ENCODE measurements at places on chromosomes 6 and 20.
A peak's percentile ranks its signal among the peaks of the same experiment; 100 is the strongest.

GRCh38 chr6:100246206-100246605 lies 218.5 kb downstream of the SIM1 start:
- no peak for DNase-seq

- DNase-seq, result no peak
These were observed 33.8 kb upstream of the CD83 start for GRCh38 chr6:14083751-14084150.

GRCh38 chr20:62824476-62825332 lies 7.9 kb downstream of the COL9A3 start:
- DNase-seq, result peak; percentile 61

DNA sequence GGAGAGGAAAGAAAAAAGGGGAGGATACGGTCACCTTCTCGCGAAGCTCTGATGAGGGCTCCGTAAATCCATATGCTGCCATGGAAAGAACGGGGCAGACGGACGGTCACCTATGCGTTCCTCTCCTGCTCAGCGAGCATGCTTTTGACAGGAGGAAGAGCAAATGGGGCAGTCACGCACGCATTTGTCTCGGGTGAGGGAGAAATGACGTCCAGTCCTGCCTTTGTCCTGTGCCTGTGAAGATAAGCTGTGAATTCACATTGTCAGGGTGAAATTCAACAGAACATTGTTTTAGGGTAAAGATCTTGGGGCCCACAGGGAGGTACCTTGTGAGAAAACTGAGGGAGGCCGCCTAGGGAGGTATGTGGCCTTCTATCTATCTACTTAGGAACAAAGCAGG lies 83.8 kb downstream of the IRF4 start:
- no peak for DNase-seq
